ENCODE measurements at places on chromosomes 1 and 21. TPM values are rescaled to one million over a fixed set of nuclear protein-coding genes. Genes with fewer than 3 reads are reported as not detected.

DNA sequence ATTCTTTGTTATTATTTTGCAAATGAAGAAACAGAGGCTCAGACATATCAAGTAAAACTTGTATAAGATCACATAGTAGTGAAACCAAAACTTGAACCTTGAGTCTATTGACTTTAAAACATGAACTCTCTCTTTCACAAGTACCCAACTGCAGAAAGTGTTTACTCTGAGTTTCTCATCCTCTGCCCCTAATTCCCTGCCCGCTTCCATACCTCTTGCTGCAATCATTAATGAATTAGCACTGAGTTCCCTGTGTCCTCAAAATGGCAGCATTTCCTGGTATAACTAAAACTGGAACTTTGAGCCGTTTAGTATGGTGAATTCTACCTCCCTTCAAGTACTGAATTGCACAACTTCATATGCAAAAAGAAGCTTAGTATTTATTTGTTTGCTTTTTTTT is 147.7 kb upstream of the DNAH14 start:
- DNase-seq: no peak

CLK2 gene
- total RNA-seq: 15.1 TPM

LRRIQ3 gene
- total RNA-seq: 1.3 TPM

PLA2G2C gene
- total RNA-seq: not detected

- DNase-seq: no peak
Observed at GRCh38 chr1:164443166-164443565, 115.8 kb upstream of the PBX1 start.

FCRLA gene
- total RNA-seq: 0.51 TPM

GRCh38 chr21:16509476-16509875 is 779.7 kb downstream of the USP25 start:
- no peak for DNase-seq

FCRL4 gene
- total RNA-seq: not detected

ST6GALNAC3 gene
- total RNA-seq: 6.2 TPM

DNA sequence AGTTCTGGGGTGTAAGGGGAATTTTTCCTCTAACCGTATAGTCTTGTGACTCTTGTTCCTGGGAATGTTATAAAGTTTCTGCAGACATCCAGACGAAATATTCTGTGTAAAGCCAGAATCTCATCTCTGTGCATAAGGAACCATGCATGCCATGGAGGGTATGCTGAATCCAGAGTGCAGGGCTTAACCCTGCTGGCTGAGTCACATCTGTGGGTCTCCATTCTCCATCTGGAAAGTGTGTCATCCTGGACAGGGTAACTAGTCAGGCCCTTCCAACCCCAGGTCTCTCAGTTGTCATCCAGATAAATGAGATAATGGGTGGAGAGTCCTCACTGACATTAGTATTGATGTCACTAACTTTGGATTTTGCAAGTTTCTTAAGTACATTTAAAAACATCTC is 48.8 kb downstream of the ATP5PO start:
- DNase-seq: no peak

EPHB2 gene
- 94.2 TPM for total RNA-seq

DNA sequence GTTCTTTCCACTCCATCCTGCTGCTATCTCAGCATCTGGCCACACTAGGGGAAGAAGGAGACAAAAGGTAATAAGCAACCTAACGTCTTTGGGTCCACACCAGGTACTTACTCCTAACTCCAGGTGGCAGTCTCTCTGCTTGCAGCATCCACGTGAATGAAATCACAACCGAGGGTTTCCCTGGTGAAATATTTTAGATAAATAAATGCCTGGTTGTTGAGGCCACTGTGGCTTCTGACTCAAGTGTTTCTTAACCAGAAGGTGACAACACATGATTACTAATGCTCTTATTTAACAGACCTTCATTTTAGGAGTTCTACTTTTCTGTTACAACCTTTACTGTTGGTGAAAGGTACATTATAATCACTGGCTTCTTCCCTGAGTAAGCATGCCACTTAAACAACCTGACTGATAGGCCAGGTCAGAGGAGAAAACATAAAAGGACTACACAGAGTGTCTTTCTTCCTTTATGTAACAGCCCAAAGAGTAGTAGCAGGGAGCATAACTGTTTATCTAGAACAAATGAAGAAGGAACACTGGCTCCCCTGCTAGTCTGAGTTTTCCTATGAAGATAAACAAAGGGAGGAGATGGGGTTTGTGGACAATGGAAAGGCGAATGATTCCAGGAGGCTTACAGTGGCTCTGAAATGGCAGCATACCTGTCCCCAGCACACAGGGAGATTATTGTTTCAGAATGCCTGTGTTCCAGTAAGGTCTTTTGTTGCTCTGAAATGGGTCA is 59.9 kb downstream of the SYT6 start:
- DNase-seq: peak; percentile 60

ARTN gene
- total RNA-seq: 0.91 TPM

- DNase-seq: no peak
Observed at GRCh38 chr1:30909365-30910068, 959 bp upstream of the SDC3 start.

DNA sequence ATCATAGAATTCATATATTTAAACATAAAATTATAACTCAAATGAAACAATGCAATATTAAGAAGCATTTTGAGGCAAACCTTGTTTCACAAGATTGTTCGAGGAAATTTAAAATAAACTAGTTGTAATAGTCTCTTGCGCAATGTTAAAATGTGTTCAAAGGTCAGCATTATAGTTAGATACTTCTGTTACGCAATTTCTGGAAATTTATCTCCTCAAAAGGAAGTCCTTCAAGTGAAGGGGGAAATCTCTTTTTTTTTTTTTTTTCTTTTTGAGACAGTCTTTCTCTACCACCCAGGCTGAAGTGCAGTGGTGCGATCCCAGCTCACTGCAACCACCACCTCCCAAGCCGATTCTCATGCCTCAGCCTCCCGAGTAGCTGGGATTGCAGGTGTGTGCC is 52.1 kb downstream of the FMO4 start:
- no peak for DNase-seq

FAM110D gene
- total RNA-seq: 0.51 TPM

DNA sequence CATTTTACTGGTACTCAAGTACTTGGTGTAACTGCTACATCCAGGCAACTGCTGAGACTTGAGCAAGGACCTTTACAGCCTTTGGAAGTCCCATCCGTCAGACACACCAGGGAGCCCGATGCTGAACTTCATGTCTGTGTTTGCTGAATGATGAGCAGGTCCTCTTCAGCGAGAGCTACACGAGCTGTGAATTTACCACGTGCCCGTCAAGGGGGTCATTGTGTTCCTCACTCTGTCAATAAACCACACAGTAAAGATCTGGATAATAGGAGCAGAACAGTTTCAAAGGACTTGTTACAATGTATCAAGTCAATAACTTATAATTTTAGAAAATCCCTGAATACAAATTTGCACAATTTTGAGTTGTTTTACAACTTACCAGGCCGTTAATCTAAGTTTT is 427.2 kb downstream of the KIF26B start:
- DNase-seq: no peak

DNA sequence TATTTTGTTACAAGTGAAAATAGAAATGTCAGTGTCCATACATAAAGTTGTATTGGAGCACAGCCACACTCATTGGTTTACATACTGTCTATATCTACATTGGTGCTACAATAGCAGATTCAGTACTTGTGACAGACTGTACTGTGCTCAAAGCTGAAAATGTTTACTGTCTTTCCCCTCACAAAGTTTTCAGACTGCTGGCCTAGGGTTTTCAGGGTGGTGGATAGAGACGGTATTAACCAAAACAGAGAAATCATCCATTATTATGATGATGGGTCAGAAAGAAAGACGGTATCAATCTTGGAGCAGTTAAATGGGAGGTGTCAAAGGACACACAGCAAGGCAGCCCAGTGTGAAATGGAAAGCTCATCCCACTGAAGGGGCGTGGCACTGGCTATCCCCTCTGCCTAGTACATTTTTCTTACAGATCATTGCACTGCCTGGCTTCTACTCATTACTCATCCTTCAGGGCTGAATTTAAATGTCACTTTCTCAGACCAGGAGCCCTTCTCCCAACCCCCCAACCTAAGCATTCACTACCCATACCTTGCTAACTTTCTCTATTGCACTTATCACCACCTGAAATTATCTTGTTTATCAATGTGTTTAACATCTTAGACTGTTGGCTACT is 10.2 kb downstream of the JAK1 start:
- DNase-seq: peak; percentile 34

All from Daoy (cell line).